Bronchial smooth muscle cell (primary cell): ENCODE measurements at places on chromosomes 2 and 18. TPM values are rescaled to one million over a fixed set of nuclear protein-coding genes. Genes with fewer than 3 reads are reported as not detected.

The SIX3 gene
- total RNA-seq = not detected in 2 replicates

The MATN3 gene
- total RNA-seq = 0.77 and 1.6 TPM in 2 replicates

The DOCK10 gene
- 15.1 and 29.5 TPM in 2 replicates for total RNA-seq

The FAM228A gene
- 0.09 and 0.47 TPM in 2 replicates for total RNA-seq

The DHRS9 gene
- total RNA-seq = 1.3 TPM in 1 of 2 replicates, not detected in the other

The MC5R gene
- not detected in 2 replicates for total RNA-seq

The RGPD4 gene
- total RNA-seq = not detected in 2 replicates

The IL1RN gene
- total RNA-seq = 0.16 TPM in 1 of 2 replicates, not detected in the other

The NEU2 gene
- not detected in 2 replicates for total RNA-seq

The DNER gene
- 0.60 and 2.8 TPM in 2 replicates for total RNA-seq

The ZNF532 gene
- total RNA-seq = 29.3 and 59.4 TPM in 2 replicates

The SLC11A1 gene
- 0.16 and 0.26 TPM in 2 replicates for total RNA-seq

The MZT2B gene
- 126 and 277 TPM in 2 replicates for total RNA-seq

The KCNE4 gene
- 7.1 and 8.5 TPM in 2 replicates for total RNA-seq

The MOB1A gene
- total RNA-seq = 37.4 and 58.3 TPM in 2 replicates

The IGFBP5 gene
- total RNA-seq = 213 and 793 TPM in 2 replicates

The MRPS5 gene
- total RNA-seq = 48.1 and 64.5 TPM in 2 replicates

The KCNG2 gene
- 0.32 and 1.9 TPM in 2 replicates for total RNA-seq

The ITPRIPL1 gene
- 2.7 and 3.7 TPM in 2 replicates for total RNA-seq

The CXCR1 gene
- not detected in 2 replicates for total RNA-seq

The MPPE1 gene
- 32.6 TPM in 2 replicates for total RNA-seq

The TMEM169 gene
- 0.16 and 0.26 TPM in 2 replicates for total RNA-seq

The INHA gene
- 0.26 and 0.32 TPM in 2 replicates for total RNA-seq

The MRPL53 gene
- 68.4 and 79.9 TPM in 2 replicates for total RNA-seq

The ALK gene
- total RNA-seq = under 0.01 and 0.16 TPM in 2 replicates

The DCDC2C gene
- not detected in 2 replicates for total RNA-seq

The KIAA1328 gene
- total RNA-seq = 3.2 and 3.3 TPM in 2 replicates

The REG1B gene
- not detected in 2 replicates for total RNA-seq
